ENCODE measurements at places on chromosomes 11 and 22.

DNA sequence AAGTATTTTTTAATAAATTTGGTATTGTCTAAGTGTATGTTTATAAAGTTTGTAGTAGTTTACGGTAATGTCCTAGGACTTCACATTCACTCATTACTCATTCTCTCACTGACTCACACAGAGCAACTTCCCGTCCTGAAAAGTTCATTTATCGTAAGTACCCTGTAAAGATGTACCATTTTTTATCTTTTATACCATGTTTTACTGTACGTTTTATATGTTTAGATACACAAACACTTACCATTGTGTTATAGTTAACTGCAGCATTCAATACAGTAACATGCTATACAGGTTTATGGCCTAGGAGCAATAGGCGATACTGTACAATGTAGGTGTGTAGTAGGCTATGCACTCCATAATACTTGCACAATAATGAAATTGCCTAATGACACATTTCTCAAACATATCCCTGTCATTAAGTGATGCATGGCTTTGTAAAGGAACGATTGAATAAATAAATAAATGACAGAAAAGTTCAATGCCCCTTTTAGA is 12.5 kb upstream of the CARD18 start:
- no peaks in the 10 kb centered on the region for H3K27me3 ChIP-seq
- no peak for DNase-seq
- no peak overlapping the region for H3K27ac ChIP-seq
- H3K36me3 ChIP-seq: no peaks in the 10 kb centered on the region

- peak; percentile 60 for DNase-seq
- H3K4me1 ChIP-seq: peaks cover 40% of the 10 kb centered on the region
- no peak overlapping the region for H3K27ac ChIP-seq
- peak overlapping the region; percentile 52 for H3K4me3 ChIP-seq
- no peaks in the 10 kb centered on the region for H3K27me3 ChIP-seq
- H3K36me3 ChIP-seq: no peaks in the 10 kb centered on the region
Observed at GRCh38 chr11:10450462-10451425, 4.3 kb upstream of the AMPD3 start.

DNA sequence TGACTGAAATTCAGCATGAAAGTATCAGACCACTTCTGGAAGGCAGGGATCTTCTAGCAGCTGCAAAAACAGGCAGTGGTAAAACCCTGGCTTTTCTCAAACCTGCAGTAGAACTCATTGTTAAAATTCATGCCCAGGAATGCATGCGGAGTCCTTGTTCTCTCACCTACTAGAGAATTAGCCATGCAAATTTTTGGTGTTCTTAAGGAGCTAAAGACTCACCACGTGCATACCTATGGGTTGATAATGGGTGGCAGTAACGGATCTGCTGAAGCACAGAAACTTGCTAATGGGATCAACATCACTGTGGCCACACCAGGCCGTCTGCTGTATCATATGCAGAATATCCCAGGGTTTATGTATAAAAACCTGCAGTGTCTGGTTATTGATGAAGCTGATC is 19.1 kb downstream of the ZBTB44 start:
- H3K36me3 ChIP-seq: no peaks in the 10 kb centered on the region
- no peaks in the 10 kb centered on the region for H3K27me3 ChIP-seq
- H3K27ac ChIP-seq: no peak overlapping the region
- no peaks in the 10 kb centered on the region for H3K4me1 ChIP-seq

DNA sequence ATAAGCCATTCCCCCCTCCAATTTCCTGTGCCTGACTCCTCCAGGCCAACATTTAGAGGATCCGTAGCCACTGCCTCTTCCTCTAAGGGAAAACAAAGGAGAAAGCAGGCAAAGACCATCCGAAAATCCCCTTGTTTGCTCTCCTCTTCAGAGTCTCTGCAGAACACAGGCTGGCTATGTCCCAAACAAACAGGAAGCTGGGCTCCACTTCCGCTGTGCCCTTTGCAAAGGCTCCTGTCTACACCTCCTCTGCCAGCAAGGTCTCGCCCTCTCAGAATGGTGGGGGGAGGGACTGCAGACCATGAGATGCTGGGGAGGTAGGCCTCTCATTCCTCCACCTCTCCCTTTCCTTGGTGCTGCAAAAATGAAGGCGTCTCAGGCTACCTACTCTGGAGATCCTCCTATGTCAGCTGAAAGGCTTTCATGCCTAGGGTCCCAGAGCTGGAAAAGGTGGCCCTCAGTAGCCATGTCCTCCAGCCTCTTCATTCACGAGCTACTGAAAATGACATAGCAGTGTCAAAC is 596.2 kb downstream of the BUD13 start:
- H3K36me3 ChIP-seq: no peaks in the 10 kb centered on the region
- H3K27me3 ChIP-seq: no peaks in the 10 kb centered on the region
- no peak overlapping the region for H3K4me3 ChIP-seq
- H3K4me1 ChIP-seq: no peaks in the 10 kb centered on the region
- no peak for DNase-seq

GRCh38 chr22:45568213-45568612 is 65.5 kb downstream of the FBLN1 start:
- no peaks in the 10 kb centered on the region for H3K4me1 ChIP-seq
- H3K27me3 ChIP-seq: no peaks in the 10 kb centered on the region
- no peak overlapping the region for H3K27ac ChIP-seq
- H3K4me3 ChIP-seq: no peak overlapping the region

- DNase-seq: no peak
- no peak overlapping the region for H3K4me3 ChIP-seq
- H3K27me3 ChIP-seq: no peaks in the 10 kb centered on the region
- no peaks in the 10 kb centered on the region for H3K36me3 ChIP-seq
- no peaks in the 10 kb centered on the region for H3K4me1 ChIP-seq
Observed at GRCh38 chr11:94283678-94284077, 20.7 kb upstream of the IZUMO1R start.

- no peak overlapping the region for H3K4me3 ChIP-seq
- H3K36me3 ChIP-seq: no peaks in the 10 kb centered on the region
- H3K27ac ChIP-seq: no peak overlapping the region
- no peaks in the 10 kb centered on the region for H3K4me1 ChIP-seq
- H3K27me3 ChIP-seq: no peaks in the 10 kb centered on the region
- no peak for DNase-seq
Observed at GRCh38 chr22:49419661-49420060, 408.0 kb downstream of the BRD1 start.

GRCh38 chr11:120054753-120055045 is 83.2 kb downstream of the TRIM29 start:
- DNase-seq: no peak
- no peak overlapping the region for H3K4me3 ChIP-seq

GRCh38 chr11:8584082-8584481 is 9.9 kb downstream of the STK33 start:
- H3K27me3 ChIP-seq: no peaks in the 10 kb centered on the region
- no peaks in the 10 kb centered on the region for H3K36me3 ChIP-seq
- H3K27ac ChIP-seq: no peak overlapping the region
- no peak overlapping the region for H3K4me3 ChIP-seq
- no peak for DNase-seq

- H3K27me3 ChIP-seq: no peaks in the 10 kb centered on the region
- no peaks in the 10 kb centered on the region for H3K36me3 ChIP-seq
- no peak overlapping the region for H3K4me3 ChIP-seq
- H3K4me1 ChIP-seq: no peaks in the 10 kb centered on the region
Observed at GRCh38 chr11:132814410-132814809, 717.9 kb downstream of the OPCML start.

DNA sequence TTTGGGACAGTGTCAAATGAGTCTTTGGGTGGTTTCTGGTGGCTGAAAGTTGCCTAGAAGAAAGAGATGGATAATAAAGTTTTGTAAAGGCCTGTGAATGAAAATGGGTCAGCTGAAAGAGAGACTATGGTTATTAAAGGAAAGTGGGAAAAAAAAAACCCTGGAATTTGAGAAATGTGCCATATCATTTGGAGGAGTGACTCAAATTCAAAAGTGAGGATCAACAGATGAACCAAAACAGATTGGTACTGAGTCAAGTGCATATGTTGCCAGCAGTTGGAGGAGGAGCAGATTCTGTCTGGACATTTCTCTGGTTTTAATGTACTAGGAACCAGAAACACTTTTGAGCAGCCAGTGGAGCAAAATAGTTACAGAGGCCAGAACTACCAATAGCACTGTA is 339.8 kb downstream of the KCNA4 start:
- H3K4me1 ChIP-seq: no peaks in the 10 kb centered on the region
- no peaks in the 10 kb centered on the region for H3K27me3 ChIP-seq
- no peak overlapping the region for H3K27ac ChIP-seq

DNA sequence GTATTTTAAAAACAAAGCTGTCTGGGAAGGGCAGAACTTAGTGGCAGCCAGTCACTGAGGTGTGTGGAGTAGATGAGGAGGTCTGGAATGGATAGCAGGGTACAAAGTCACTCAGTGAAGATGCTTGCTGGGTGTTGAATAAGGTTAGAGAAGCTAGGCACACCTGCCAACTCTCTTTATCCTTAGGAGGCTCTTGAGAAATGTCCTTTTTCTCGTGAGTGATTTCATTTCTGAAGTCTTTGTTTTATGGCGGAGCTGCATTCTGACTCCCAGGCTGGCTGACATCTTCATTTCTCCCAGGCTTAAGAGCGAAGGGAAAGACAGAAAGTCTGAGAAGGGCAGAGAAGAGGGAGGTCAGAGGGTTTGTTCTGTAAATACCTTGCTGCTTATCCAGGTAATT is 31.0 kb downstream of the CECR2 start:
- no peak for DNase-seq
- no peak overlapping the region for H3K27ac ChIP-seq
- H3K36me3 ChIP-seq: no peaks in the 10 kb centered on the region
- H3K4me3 ChIP-seq: no peak overlapping the region

GRCh38 chr11:114587398-114587953 is 8.1 kb downstream of the NXPE4 start:
- H3K4me1 ChIP-seq: no peaks in the 10 kb centered on the region
- H3K27ac ChIP-seq: no peak overlapping the region
- H3K36me3 ChIP-seq: no peaks in the 10 kb centered on the region
- no peak for DNase-seq

All from CD8-positive, alpha-beta memory T cell (primary cell).